LoVo (cell line): ENCODE measurements at places on chromosomes 16 and 17.

DNA sequence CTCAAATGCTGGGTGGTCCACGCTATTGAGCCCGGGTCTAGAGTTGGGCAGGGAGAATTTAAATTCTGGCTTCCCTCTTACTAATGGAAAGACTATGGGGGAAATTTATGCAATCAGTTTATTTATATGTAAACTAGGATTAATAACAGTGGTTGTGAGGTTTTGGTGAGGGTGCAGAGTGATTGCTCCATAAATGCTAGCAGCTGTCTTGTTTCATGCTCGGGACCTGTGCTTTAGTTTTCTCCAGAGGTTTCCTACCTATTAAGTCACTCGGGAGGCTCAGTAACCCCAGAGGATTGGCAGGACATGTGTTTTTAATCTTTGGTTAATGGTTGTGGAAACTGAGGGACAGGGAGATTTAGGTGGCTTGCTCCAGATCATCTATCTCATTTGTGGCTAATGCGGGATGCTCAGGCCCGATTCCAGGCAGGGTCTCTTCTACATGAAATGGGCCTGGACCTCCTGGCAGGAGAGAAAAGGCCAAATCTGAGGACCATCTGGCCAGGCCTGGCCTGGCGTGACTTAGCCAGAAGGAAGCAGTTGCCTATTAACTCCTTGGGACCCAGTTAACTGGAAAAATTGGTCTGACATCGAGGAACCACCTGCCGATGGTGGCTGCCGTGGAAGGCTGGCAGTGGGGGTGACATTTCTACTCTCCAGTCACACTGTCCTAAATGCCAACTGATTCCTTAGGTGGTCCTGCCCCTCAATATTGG, 2.1 kb downstream of the PRCD start:
- no peak for DNase-seq

GRCh38 chr16:67945392-67945933, 1.5 kb upstream of the LCAT start:
- DNase-seq = no peak

DNA sequence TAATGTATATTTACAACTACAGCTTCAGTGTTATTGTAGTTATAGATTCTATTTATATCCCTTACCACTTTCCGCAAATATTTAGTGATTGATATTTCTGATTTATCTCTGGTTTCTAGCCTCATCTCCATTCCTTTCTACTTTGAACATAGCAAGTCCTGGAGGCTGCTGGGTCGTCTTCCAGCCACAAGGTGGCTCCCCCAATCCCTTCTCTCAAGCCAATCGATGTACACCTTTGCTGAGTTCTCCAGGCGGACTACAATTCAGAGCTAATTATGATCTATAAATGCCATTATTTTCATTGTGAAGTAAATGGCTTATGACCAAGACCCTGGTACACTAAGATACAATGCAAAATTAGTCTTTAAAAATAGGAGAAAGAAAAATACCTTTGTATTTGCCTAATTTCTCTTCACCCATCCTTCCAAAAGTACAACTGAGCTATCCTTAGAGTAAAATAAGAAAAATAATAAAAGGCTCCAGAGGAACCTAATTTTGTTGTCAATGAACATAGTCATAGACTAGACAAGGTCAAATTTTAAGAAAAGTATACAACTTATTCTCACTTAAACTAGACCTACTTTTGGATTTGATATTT, 122.1 kb downstream of the SKAP1 start:
- peak; percentile 63 for DNase-seq

DNA sequence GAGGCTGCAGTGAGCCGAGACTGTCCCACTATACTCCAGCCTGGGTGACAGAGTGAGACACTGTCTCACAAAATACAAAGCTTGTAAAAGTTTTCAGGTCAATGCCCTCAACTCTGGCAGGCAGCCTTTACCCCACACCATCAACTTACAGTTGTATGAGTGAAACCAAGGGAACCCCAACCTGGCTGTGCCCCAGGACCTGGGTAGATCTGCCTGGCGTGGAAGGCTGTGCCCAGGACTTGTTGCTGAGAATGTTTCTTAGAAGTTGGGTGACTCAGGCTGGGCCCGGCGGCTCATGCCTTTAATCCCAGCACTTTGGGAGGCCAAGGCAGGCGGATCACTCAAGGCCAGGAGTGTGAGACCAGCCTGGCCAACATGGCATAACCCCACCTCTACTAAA, 7.8 kb downstream of the CES3 start:
- DNase-seq = no peak

DNA sequence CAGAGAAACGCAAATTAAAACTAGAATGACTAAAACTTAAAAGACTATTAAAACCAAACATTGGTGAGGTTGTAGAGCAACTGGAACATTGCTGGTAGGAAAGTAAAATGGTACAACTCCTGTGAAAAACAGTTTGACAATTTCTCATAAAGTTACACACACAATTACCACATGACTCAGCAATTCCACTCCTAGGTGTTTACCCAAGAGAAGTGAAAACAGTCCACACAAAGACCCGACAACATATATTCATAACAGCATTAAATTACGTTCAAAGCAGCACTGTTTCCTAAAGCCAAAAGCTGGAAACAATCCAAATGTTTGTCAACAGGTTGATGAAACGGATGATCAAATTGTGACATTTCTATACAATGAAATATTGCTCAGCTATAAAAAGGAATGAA, 26.5 kb upstream of the ALOX12 start:
- DNase-seq = peak; percentile 38

DNA sequence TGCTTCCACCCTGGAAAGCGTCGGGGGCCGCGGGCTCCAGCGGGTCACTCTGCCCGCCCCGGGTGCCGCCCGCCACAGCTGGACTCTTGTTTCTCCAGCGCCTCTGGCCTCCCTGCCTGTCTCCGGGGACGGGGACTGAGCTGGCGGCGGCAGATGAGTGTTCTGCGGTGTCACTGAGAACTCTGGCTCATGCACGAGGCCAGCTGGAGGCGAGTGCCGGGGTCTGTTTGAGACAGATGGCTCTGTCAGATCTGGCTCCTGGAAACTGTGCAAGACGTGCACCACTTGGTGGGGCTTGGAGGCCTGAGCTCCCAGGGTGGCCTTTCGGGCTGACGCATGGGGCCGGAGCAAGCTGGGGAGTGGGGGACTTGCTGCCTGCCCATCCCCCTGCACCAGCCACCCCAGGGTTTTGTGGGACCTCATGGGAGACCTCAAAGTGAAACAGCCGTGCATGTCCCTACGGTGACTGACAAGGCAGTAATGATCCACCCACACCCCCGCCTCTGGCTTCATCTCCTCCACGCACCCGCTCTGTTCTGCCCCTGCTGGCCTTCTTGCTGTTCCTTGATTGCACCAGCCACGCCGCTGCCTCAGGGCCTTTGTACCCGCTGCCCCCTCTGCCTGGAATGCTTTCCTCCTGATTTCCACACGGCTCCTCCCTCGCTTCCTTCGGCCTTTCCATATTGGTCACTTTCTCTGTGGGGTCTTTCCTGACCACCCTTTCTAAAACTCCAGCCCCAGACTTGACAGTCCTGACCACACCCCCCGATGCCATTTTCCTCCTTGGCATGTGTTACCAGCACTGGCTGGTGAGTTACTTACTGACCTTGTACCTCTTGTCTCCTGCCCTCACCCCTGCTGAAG, 174.9 kb upstream of the CIBAR2 start:
- DNase-seq = no peak

- DNase-seq = no peak
Observed at GRCh38 chr16:31695667-31696066, 168.0 kb downstream of the AHSP start.

DNA sequence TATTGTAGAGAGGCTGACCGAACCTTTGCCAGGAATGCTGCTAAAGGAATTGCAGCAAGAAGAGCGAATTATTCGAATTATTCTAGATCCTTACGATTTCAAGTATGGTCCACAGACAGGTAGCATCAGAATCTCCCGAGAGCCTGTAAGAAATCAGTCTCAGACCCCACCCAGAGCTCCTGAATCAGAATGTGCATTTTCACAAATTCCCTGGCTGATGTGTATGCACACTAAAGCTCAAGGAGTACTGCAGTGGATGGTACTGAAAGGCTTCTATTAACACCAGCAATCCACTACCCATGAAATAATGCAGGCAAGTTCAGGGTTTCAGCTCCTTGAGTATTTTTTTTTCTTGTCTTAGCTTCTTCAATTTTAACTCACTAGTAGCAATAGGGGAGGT, 49.4 kb downstream of the ZZEF1 start:
- DNase-seq = no peak

- no peak for DNase-seq
Observed at GRCh38 chr16:57261806-57262205, 16.7 kb downstream of the ARL2BP start.

DNA sequence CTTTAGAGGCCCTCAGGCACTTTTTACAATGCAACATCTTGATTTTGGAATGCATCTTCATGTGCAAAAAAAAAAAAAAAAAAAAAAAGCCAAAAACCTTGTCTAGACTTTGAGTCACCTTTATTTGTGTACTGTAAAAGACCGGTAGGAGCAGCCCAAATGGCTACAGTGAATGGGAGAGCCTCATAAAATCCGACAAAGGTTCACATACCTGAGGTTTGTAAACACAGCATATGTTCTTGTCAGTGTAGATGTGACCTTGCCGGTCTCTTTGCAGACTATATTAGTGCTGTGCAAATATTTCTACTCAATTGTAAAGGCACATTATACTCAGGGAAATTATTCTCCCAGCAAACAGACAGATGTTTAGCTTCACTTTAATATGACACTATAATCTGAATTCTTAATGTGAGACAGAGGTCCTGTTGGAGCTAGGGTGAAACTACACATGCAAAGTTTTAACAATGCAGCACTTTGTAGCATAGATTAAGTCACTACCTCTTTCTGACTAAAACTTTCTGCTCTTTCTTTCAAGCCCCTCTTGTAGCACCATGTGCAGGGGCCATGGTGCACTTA, 211.3 kb downstream of the CA10 start:
- DNase-seq = no peak

- no peak for DNase-seq
Observed at GRCh38 chr16:10314317-10314716, 71.5 kb upstream of the ATF7IP2 start.

- no peak for DNase-seq
Observed at GRCh38 chr17:76812968-76813367, 55.2 kb upstream of the MGAT5B start.

DNA sequence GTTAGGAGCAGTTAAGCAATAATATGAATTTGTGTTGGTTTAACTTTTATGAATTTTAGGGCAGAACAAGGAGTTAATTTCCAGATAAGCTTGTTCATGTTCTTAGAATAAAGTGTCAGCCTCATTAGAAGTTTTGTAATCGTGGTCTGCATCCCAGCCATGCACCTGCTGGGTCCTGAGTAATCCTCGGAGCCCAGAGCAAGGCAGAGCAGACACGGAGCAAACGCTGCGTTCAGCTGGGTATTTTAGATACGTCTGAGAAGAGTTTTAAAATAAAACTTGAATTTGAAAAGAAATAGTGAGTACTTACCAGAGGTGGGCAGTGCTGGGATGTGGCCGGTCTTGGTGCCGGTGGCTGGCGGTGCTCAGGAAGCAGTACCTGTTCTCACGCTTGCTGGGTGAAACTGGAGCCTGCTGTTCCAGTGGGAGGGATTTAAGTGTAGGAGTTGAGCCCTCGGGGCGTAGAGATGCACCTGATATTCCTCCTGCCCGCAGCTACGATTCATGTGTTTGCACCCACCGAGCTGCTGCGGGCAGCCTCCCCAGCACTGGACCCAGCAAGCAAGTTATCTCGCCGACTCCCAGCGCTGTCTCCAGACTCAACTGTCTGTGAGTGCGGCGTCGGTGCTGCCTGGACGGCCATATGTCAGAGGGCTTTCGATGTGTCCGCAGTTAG, at the start of gene ZNF750:
ZNF750 (minus strand) TSS at position 406 of the 676 bp plus-strand sequence. CDS start 7,568 bp downstream, outside the sequence.
- DNase-seq = no peak

DNA sequence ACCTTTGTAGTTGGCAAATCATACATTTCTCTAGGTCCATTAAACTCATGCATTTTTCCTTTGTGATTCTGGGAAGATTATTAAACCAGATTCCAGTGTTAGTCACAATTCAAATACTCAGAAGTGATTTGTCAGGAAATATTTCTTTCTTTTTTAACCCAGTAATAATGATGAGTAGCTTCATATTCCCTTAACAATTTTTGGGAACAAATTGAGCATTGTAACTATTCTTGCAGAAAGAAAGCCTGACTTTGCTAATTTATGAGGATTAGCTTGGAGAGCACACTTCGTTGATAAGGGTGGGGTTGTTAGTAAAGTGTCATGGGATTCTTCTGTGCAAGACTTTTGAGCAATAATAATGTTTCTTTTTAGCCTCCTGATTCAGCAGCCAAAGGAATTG, 18.7 kb upstream of the KRT24 start:
- DNase-seq = no peak

- no peak for DNase-seq
Observed at GRCh38 chr16:88951989-88952388, 25.0 kb downstream of the CBFA2T3 start.
